ENCODE measurements at places on chromosomes 6 and 20.

DNA sequence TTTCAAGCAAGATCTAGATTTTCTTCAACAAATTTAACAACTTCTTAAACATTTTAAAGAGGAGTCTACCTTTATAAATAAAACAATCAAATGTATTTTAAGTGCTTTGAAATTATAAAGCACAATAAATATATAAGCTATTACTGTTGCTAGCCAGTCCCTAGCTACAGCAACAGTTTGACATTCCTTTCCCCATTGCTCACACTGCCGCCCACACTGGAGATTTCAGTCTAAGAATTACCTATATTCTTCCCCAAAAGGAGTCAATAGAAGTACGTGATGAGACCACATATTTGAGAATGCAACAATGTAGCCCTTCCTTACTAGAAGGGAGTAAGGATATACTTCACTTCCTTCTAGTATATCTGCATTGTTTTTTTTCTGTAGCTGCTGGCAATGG is 65.3 kb upstream of the RNF146 start:
- DNase-seq = no peak

- DNase-seq = peak; percentile 33
Observed at GRCh38 chr6:125154118-125154760, 666 bp downstream of the TPD52L1 start.

DNA sequence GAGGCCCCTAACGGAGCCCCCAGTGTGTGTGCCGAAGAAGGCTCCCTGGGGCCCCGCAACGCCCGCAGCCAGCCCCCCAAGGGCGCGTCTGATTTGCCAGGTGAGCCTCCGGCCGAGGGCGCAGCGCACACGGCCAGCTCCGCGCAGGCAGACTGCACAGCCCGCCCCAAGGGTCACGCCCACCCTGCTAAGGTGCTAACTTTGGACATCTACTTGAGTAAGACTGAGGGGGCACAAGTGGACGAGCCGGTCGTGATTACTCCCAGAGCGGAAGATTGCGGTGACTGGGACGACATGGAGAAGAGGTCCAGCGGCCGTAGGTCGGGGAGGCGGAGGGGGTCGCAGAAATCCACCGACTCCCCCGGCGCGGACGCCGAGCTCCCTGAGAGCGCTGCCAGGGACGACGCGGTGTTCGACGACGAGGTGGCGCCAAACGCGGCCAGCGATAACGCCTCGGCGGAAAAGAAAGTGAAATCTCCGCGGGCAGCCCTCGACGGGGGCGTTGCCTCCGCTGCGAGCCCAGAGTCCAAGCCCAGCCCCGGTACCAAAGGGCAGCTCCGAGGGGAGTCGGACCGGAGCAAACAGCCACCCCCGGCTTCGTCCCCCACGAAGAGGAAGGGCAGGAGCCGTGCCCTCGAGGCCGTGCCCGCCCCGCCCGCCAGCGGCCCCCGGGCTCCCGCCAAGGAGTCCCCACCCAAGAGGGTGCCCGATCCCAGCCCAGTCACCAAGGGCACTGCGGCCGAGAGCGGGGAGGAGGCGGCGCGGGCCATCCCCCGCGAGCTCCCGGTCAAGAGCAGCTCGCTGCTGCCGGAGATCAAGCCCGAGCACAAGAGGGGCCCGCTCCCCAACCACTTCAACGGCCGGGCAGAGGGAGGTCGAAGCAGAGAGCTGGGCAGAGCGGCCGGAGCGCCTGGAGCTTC is 117.0 kb downstream of the RTN4IP1 start:
- peak; percentile 60 for DNase-seq

- no peak for DNase-seq
Observed at GRCh38 chr6:138800377-138801150, 4.7 kb downstream of the ECT2L start.
